ENCODE measurements at places on chromosomes 1 and 21.

GRCh38 chr1:101285922-101286570, 49.2 kb downstream of the S1PR1 start:
- DNase-seq = no peak

DNA sequence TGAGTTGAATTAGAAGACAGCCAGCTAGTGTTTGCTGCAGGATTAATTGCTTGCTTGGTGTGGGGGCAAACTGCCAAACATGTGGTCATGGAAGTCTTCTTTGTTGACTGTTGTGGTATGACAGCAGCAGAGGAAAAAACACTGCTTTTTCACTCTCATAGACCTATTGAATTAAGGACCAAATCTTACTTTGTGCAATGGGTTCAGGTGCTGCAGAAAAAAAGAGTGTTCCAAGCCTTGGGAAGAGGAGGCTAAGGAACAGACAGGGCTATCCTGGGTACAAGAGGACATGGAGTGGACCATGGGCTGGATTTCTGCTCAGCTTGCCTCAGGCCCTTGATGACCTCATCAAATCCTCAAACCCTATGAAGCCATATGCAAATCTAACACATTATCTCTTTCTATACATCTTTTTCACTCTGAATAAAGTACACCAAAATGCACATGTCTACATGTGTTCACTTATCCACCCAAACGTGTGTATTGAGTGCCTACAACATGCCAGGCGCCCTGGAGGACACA, 61.5 kb downstream of the SIPA1L2 start:
- peak; percentile 47 for DNase-seq

DNA sequence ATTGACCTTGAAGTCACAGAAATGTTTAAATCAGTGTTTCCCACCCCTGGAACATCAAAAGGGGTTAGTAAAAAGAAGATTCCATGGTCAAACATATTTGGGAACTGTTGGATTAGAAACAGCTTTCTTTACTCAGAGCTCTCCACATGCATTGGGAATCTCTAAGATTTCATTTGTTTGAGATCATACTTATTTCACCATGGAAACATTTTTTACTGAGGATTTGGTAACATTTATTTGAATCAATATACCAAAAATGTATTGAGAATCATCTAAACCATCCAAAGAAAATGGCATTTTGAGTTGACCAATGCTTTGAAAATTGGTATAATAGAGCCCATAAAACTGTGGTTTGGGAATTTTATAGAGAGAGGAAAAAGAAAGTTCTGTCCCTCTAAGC, 25.3 kb downstream of the NGF start:
- no peak for DNase-seq

DNA sequence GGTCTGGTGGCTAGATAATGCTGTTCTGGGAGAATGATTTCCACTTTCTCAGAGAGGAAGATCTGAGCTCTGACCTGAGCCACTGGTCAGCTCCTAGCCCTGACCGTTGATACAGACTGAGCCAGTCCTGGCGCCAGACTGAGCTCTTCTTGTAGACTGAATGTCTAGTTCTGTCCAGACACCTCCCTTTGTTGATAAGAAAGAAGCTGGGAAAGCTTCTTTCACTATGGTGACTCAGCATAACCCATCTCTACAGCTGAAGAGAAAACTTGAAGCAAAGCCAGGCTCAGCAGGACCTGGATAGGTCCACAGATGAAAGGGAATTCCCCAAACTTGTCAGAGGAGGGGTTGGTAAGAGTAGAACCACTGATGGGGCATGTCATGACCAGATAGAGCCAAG, 9.9 kb upstream of the TRABD2B start:
- DNase-seq = peak; percentile 89

GRCh38 chr1:55812281-55812680, 597.1 kb upstream of the USP24 start:
- DNase-seq = peak; percentile 40

GRCh38 chr1:212542761-212543187, 65.8 kb upstream of the ATF3 start:
- no peak for DNase-seq

- DNase-seq = no peak
Measured at GRCh38 chr1:170932236-170932635, 3.1 kb upstream of the MROH9 start.

- peak; percentile 57 for DNase-seq
Measured at GRCh38 chr21:35348686-35349085, 299.6 kb upstream of the RUNX1 start.

DNA sequence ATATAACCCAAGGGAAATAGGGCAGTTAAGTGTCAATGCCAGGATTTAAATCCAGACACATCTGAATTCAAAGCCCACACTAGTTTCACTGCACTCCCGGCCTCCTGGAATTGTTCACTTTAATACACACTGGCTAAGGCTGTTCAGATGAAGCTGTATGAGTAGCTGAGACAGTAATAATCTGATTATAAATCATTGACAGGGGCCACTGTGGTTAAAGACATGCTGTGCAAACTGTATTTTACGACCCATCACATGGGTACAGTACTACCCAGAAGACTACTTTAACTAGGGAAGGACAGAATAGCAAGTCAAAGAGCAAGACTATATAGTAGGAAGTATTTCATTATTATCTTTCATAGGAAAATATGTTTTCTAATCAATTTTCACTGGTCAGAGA, 16.1 kb upstream of the NTNG1 start:
- no peak for DNase-seq

DNA sequence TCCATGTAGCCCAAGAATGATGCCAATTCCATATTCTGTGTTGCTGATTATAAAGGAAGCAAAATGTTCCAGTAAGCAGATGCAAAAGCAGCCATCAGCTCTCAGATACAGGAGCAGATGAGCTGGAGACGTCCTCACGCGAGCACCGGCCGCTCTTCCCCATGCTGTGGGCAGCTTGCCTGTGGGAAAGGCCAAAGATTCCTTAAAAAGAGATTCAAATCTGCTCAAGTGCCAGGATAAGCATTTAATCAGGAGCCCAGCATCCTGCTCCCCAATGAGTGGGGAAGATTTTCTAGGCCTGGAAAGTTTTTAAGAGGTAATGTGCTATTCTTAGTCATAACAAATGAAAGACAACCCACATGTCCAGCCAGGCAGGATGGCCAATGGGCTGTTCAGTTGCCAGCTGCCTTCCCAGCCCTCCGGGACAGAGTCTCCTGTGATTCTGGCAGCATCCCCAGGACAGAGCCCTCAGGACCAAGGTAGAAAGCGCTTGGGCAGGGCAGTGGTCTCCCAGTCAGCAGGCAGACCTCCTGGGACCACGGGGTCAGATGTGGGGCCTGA, 108.2 kb upstream of the TMPRSS2 start:
- DNase-seq = peak; percentile 50

- peak; percentile 81 for DNase-seq
Measured at GRCh38 chr1:53526451-53527101, 67.4 kb downstream of the DMRTB1 start.

DNA sequence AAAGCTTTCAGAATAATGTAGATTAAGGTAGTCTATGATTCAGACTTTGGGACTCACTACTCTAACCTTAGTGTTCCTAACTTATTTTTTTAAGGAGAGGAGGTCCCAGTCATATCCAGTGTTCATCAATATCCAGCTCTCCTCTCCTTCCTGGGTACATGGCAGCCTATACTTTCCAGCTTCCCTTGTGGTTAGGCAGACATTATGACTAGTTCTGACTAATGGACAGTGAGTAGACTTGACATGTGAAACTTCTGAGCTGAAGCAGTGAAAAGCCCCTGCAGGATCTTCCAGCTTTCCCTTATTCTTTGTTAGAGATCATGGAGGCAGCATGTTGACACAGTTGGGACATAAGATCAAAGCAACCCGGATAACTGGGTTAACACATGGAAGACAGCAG, 144.2 kb downstream of the PTPRU start:
- no peak for DNase-seq

GRCh38 chr1:221981461-221981860, 239.6 kb upstream of the DUSP10 start:
- no peak for DNase-seq

GRCh38 chr1:53393325-53393792, 65.5 kb upstream of the LRP8 start:
- peak; percentile 71 for DNase-seq

DNA sequence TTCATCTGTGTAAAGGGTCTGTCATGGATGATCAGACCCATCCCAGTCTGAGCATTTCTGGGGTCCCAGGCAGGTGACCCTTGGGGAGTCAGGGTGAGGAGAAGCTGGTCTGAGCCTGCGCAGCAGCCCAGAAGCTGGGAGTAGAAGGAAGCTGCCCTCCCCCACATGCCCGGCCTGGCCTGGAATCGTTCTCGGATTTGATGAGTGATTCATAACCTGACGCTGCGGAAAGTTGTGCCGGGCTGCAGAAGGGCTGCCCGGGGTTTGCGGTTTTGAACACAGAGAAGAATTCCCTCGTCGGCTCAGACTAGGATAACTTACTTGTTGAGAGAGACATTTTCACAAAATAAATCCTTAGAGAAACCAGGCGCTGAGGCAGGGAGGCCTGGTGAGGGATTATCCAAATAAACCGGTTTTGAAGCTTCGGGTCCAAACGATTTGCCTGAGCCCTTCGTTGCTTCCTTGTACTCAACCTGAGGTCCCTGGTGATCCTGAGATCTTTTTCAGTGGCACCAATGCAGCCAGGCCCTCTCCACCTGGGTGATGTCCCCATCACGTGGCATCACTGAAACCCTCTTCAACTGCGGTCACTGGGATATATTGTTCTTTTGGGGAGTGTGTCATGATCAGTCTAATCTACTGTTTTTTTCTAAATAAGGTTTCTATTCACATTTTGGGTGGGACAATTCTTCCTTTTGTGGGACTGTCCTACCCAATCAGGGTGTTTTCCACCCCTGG, 29.2 kb downstream of the EPHB2 start:
- peak; percentile 96 for DNase-seq

- no peak for DNase-seq
Measured at GRCh38 chr1:240827786-240828185, 215.8 kb upstream of the GREM2 start.

Data from fibroblast of villous mesenchyme (primary cell).